ENCODE measurements at places on chromosomes 16 and 17. TPM values are rescaled to one million over a fixed set of nuclear protein-coding genes. Genes with fewer than 3 reads are reported as not detected.

The ARSG gene
- 11.5 TPM for total RNA-seq

The CBLN1 gene
- total RNA-seq, result 0.05 TPM

The DBF4B gene
- total RNA-seq, result 12.9 TPM

The LGALS9C gene
- 0.72 TPM for total RNA-seq

The RDM1 gene
- total RNA-seq, result 3.2 TPM

The KRT17 gene
- total RNA-seq, result 0.42 TPM

The KCNH4 gene
- not detected for total RNA-seq

- no peak for DNase-seq
Observed at GRCh38 chr17:14755002-14755401, 454.1 kb downstream of the HS3ST3B1 start.

GRCh38 chr17:10010752-10011151 is 105.7 kb upstream of the RCVRN start:
- DNase-seq, result no peak

GRCh38 chr16:8904018-8904430 is 21.9 kb downstream of the LITAFD start:
- DNase-seq, result no peak

DNA sequence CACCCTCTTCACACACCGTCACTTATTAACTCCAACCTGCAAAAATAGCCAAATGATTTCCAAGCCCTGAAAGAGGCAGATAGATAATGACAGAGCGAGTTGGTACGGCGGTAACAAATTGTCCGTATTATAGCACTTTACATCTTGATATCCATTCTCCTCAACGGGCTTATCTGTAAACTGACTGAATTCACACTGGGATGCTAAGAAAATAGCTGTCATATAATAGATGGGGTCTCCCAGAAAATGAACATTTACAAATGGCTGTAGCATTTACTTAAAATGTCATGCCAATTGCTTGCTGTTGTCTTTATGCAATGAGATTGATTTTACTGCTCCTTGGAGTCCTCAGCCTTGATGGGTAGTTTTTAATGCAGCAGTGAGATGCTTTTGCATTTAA is 225.8 kb upstream of the SDK2 start:
- no peak for DNase-seq

DNA sequence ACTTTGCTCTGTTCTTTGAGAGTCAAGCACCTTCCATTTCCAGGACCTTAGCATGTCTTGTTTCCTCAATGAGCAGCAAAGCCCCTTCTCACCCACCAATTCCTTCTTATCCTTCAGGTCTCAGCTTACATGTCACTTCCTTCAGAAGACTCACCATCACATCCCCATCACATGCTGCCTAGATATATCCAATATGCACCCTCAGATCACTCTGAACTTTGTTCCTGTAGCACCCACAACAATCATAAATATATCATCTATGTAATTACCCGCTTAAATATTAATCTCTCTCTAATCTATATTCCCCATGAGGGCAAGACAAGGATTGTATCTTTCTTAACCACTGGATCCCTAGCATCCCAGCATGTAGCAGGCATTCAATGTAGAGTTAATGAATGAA is 30.4 kb downstream of the KANSL1 start:
- no peak for DNase-seq

GRCh38 chr17:962670-963069 is 16.9 kb downstream of the NXN start:
- no peak for DNase-seq

- no peak for DNase-seq
Observed at GRCh38 chr17:33513769-33514168, 220.7 kb upstream of the ASIC2 start.

- no peak for DNase-seq
Observed at GRCh38 chr17:48634493-48635208, 8.5 kb upstream of the HOXB9 start.

- peak; percentile 26 for DNase-seq
Observed at GRCh38 chr17:65027305-65027704, 29.2 kb downstream of the GNA13 start.
